Islet precursor cell (in vitro differentiated cells): ENCODE measurements at places on chromosomes 6 and 20.

DNA sequence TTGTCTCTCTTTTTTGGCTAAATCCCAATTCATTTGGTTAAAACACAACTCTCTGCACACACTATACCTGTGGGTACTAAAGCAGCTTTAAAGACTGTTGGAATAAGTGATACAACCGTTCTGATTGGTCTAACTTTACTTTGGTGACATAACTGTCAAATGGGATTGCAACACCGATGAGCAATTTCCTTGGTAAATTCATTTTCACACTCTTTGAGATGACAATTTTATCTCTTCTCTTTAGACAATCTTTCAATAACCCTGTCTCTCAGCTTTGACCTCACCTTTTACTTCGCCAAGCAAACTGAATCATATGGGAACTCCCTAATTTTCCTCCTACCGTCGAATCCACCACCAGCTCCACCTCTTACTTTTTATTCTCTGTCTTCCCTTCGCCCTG is 60.8 kb downstream of the ECT2L start:
- no peak for DNase-seq

DNA sequence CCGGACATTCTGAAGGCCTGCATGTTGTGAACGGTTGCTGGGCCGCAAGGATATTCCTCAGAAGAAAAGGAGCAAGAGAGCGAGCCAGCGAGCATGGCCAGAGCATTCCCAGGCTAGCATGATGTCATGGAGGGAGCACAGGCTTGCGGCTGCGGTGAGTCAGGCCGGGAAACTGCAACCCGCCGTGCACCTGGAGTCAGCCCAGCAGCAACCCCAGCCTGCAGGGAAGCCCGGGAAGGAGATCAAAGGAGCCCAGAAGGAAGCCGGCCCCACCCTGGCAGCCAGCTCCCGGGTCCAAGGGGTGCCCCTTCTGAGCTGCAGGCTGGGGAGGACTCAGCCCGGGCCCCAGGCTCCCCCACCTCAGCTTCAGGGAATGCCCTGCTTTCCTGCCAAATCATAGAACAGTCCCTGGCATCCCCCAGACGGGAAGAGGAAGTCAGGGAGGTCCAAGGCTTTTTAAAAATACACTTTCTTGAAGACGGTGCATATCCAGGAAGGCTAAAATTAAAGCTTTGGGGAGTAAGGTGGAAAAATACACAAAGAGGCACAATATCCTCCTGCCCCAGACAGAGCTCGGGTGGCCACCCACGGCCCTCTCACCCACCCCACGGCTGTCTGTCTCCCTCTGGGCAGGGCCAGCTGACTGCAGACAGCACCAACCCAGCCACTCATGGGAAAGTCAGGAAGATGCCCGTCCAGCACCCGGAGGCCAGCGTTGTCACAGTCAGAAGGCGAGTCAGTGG is 53.7 kb downstream of the BMP7 start:
- DNase-seq: peak; percentile 98

DNA sequence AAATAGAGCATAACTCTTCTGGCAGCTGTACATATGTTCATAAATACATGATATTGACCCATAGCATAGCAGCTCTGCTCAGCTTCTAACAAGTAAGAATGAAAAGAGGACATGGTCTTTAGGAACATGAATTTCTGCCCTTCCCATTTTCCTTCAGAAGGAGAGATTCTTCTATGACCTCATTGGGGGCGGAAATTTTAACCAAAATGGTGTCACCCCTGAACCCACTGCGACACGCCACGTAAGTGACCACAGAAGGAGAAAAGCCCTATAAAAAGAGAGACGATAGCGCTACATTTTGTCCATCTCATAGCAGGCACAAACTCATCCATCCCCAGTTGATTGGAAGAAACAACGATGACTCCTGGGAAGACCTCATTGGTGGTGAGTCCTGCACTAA is at the start of gene IL17A:
Gene IL17A (plus strand): TSS at position 301 of the 400 bp plus-strand sequence. CDS start 57 bp downstream, at position 358.
- DNase-seq: no peak

GRCh38 chr6:75106426-75106825 is 99.4 kb downstream of the COL12A1 start:
- no peak for DNase-seq

DNA sequence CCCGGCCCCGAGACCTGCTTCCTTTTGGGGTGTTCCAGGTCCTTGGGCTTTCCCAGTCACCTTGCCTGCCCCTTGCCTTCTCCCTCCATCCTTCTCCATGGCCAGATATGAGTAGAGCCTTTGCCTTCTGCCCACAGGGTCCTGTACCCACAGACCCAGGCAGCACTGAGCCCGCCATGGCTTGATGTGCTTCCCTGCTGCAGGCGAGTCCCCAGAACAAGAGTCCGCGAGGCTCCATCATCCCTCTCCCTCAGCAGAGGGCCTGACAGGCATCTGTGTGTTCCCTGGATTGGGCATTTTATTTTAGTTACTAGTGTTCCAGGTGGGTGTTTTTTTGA is 21.9 kb downstream of the PYGB start:
- DNase-seq: peak; percentile 35

DNA sequence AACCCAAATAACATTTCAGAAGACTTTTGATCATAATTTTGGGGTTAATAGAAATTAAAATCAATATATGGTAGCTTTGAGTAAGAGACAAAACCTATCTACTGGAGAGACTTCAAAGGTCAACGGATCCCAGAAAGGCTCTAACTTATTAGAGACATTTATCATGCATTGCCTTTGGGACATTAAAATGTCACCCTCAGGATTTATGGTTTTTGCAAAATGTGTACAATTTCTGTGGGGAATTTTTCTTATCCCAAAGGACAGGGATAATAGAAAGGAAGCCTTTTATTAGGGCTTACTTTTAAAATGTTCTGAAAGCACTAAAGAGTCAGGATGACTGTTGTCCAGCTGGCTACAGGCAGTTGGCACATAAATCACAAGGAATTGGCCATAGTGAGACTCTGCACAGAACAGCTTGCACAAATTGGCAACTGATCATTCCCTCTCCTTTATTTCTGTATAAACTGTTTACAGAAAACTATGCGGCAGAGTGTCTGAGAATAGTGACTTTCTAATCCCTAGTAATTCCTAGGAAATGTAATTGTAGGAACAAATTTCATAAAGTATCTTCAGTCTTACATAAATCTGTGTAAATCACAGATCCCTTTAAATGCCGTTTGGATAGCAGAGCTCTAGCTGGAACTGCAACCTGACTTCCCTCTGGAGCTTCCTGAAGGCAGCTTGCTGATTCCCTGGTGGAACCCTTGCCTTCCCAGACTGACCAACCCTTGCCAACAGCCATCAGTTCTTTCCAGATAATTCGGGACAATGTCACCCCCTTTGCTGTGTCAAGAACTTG is 201.1 kb upstream of the PREP start:
- DNase-seq: no peak

GRCh38 chr6:159880412-159880975 is 10.3 kb upstream of the MAS1 start:
- DNase-seq: peak; percentile 17

- no peak for DNase-seq
Observed at GRCh38 chr6:24524805-24525204, 30.0 kb downstream of the ALDH5A1 start.

DNA sequence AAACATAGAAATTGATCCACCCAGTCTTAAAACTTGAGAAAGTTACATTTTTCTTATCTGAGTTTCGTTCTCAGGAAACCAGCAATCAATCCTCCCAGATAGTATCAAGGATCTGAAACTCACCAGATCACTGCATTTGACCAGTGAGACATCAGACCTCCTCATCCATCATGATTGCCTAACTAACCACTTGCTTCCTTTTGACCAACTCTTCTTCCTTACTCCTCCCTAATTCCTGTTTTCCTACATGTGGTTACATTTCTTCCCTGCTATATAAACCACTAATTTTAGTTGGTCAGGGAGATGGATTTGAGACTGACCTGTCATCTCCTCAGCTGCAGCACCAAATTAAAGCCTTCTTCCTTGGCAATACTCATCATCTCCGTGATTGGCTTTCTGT is 357.1 kb upstream of the POU3F2 start:
- DNase-seq: no peak

- DNase-seq: no peak
Observed at GRCh38 chr6:44025226-44025625, 102.0 kb downstream of the MRPL14 start.

DNA sequence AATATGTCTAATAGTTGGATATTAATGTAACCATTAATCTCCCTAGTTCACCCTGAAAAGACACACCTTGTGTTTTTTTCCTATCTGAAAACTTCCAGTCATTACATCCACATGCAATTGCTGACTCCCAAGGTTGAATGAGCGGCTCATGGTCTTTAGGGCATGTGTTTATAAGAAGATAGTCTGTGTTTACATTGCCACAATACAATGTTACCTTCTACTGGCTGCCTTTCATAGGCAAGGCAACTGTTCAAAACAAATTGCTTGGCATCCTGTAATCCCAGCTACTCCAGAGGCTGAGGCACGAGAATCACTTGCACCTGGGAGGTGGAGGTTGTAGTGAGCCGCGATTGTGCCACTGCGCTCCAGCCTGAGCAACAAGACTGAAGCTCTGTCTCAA is 86.8 kb upstream of the SHLD1 start:
- DNase-seq: no peak

DNA sequence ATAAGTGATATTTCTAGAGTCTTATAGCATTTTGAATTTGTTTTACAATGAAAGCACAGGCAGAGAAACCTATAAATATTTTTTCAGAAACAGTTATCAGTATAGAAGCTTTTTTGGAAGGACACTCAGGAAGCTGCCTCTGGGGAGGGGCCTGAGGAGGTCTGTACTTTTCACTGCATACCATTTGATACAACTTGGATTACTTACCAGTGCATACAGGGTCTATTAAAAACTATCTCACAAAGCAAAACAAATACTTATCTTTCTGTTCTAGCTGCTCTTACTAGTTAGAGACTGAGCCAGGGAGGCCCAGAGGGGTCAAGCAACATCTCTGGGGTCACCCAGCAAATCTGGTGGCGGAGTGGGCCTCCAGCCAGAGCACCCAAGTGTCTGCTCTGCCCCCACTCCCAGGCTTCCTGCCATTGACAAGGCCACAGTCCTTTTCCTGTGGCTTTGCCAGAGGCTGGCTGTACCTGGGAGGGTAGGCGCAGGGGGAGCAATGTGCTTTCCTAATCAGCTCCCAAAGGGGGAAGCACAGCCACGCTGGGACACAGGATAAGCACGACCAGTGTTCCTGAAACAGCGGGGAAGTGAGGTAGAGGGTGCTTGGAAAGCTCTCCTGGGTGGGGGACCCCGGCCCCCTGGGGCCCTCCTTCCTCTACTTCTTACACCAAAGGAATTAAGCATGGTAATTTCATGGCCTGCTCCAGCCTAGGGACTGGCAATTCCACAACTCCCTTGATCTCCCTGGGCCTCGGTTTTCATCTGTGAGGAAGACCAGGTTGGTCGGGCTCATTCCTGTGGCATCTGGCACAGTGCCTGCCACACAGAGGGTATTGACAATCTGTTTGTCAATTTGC is 7.8 kb downstream of the TCF15 start:
- DNase-seq: peak; percentile 46

DNA sequence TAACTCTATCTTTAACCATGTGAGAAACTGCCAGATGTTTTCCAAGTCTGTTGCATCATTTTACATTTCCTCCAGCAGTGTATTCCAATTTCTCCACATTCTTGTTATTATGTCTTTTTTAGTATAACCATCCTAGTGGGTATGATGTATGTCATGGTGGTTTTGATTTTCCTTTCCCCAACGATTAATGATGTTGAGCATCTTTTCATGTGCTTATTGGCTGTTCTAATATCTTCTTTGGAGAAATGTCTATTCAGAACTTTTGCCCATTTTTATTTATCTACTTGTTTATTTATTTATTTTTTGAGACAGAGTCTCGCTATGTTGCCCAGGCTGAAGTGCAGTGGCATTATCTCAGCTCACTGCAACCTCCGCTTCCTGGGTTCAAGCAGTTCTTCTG is 4.3 kb upstream of the C6orf62 start:
- no peak for DNase-seq

GRCh38 chr6:49332781-49333180 is 130.3 kb downstream of the MMUT start:
- no peak for DNase-seq

- DNase-seq: no peak
Observed at GRCh38 chr6:135651964-135652755, 154.6 kb upstream of the AHI1 start.

DNA sequence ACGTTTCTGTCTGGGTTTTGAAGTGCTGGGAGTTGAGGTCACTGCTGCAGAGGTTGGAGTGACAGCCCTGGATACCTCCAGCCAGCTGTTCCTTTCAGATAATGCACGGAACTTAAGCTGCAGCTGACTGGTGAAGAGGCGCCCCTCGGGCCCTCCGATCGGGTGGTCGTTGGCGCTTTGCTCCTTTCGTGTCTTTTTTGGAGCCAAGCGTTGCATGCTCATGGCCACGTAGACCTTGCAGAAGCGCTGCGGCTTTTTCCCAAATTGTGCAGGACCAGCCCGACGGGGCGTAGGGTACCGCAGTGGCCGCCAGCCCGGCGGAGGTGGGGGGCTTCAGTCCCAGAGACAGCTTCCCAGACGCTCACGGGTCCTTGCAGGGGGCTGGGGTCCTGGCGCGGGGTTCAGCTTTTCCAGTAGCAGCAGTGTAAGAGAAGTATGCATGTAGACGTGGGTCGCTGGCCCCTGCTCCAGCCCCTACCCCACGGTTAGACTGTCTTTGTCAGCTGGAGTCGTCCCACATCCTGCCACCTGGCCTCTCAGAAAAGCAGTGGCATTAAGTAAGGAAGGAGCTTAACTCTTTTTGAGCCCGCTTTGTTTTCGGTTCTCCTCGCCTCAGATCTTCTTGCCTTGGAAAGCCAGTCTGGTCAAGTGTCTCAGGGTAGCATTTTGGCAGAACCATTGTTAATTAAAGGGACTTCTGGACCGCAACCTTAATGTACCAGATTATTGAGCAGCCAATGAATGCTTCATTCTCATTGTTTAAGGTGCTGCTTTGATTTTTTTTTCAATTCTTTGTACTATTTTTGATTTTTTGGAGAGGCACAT is 838 bp downstream of the TNFAIP3 start:
- DNase-seq: peak; percentile 63

DNA sequence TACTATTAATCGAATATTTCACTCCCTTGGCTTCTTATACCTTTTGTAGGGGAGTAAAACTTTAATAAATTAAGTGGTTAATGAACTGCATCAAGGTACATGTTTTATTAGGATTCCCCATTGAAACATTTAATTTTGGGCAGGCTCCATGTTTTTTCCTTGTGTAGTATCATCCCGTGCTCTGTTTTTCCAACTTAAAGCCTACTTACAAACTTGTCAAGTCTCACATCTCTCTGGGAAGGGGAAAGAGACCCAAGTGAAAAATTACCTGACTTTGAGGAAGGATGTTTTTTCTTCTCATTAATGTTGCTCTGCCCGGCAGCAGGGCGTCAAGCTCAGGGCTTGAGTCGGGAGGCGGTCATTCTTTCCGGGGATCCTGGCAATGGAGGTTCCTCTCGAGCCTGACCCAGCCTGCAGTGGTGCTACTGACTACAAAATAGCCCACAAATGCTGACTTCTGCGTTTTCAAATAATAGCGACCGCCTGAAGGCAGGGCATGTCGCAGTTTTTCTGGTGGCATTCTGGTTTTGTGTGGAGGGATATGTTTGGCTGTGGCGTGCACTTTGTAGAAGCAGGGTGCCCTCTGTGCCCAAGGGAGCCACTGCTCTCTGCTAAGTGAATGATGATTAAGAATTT is 2.4 kb downstream of the DSP start:
- no peak for DNase-seq
